ENCODE measurements at places on chromosomes 3 and 15. TPM values are rescaled to one million over a fixed set of nuclear protein-coding genes. Genes with fewer than 3 reads are reported as not detected.

DNA sequence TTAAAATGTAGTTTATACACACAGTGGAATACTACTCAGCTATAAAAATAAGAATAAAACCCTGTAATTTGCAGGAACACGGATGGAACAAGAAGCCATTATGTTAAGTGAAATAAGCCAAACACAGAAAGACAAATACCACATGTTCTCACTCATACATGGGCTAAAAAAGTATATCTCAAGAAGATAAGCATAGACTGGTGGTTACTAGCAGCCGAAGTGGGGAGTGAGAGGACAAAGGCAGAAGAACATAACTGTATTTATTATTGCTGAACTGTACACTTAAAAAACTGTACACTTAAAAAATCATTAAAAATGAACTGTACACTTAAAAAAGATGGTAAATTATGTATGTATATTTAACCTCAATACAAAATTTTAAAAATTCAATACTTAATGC, 11.0 kb downstream of the UBE3A start:
- no peak for DNase-seq

The SEMA3B gene
- 23.3 TPM for total RNA-seq

GRCh38 chr15:57018151-57018550, 99.7 kb downstream of the TCF12 start:
- DNase-seq: no peak

- no peak for DNase-seq
These were observed 39.5 kb upstream of the ZBTB20 start for GRCh38 chr3:115186351-115187148.

GRCh38 chr3:17433876-17434275, 308.6 kb downstream of the TBC1D5 start:
- DNase-seq: no peak

The CCDC51 gene
- 15.5 TPM for total RNA-seq

DNA sequence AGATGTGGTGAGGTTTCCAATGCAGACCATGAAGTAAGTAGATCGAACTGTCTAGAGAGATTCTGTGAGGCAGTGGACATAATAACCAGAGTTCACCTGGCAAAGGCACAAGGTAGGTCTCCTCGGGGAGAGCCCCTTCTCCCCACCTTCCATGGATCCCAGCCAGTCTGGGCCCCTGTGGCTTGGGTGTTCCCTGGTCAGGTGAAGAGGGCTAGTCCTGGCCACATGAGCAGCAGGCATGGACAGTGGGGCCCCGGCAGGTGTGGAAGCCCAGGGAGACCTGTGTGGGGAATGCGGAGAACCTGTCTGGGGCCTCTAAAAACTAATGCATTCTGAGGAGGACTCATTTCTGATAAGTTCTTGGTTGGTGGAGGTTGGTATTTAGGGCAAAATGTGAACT, 241.4 kb upstream of the TRIM42 start:
- DNase-seq: no peak

DNA sequence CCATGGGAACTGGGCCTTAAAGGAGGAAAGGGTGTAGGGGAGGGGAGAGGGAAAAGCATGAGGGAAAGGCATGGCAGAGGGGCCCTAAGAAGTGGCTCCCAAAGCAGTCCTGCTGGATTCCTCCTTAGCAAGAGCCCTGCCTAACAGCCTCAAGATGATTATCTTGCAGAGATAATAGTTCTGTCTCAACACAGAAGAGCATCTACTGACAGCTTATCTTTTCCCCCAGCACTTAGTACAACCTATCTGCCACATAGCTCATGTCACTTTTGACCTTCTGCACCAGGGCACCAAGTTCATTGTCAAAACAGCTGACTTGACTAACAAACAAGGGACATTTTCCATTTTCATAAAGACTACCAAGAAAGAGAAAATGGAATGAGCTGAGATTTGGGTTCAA, 86.3 kb downstream of the ANP32A start:
- no peak for DNase-seq

The REC114 gene
- not detected for total RNA-seq

All from fibroblast of villous mesenchyme (primary cell).